ENCODE measurements at places on chromosomes 3 and 15.

DNA sequence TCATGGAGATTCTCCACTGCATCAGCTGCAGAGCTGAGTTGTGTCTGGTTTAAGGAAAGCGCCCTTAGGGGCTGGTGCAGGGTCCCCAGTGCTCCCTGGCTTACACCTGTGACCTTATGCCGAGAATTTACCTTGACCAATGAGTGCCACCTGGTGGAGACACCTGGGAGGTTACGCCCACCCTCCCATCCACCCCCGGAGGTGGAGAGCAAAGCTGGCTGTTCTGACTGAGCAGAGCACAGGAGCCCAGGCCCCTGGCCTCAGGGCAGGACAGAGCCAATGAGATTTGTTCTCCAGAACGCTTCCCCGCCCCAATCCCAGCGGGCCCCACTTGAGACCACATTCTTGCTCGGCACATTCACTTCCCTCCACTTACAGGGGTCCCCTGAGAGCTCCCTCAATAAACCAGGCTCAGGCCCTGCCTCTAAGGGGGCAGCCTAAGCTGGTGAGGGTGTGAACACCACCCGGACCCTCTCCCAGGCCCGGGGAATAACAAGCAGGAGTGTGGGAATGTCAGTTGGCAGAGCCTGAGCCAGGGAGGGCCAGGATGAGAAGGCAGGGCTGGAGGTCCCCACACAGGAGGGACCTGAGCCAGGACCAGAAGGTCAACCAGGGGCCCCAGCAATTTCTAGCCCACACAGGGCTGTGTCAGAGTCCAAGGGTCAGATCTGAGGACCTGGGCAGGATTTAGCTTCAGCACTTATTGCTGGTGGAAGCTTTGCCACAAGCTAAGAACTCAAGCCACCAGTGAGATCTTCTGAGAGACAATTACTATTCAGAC is 117.1 kb downstream of the TPRA1 start:
- no peak for DNase-seq

GRCh38 chr15:28873585-28874190 is 12.1 kb upstream of the APBA2 start:
- no peak for DNase-seq

DNA sequence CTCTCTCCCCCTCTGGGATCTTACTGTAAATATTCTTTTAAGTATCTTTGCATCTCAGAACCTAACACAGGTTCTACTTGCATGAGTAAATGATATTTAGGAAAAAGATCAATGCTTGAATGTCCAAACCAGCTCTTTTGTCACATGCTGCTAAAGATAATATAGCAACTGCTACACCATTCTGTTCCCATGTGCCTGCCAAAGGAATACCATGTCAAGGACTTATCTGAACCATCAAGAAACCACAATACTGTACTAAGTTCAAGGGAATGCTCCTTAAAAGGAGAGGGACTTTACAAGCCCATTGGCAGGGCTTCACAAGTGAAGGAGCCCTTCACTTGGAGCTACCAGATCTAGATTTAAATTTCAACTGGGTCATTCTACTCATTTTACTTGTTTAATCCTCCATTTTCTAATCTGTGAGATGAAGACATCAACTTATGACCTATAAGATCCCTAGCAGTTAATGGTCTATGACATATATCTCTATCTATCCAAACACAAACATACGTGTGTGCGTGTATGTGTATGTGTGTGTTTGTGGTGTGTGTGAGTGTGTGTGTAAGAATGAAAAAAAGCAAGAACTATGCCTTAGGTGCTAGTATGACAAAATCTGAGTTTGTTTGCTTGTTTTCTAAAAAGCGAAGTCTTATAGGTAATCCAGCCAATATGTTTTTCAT is 13.0 kb upstream of the SEC62 start:
- DNase-seq: no peak

DNA sequence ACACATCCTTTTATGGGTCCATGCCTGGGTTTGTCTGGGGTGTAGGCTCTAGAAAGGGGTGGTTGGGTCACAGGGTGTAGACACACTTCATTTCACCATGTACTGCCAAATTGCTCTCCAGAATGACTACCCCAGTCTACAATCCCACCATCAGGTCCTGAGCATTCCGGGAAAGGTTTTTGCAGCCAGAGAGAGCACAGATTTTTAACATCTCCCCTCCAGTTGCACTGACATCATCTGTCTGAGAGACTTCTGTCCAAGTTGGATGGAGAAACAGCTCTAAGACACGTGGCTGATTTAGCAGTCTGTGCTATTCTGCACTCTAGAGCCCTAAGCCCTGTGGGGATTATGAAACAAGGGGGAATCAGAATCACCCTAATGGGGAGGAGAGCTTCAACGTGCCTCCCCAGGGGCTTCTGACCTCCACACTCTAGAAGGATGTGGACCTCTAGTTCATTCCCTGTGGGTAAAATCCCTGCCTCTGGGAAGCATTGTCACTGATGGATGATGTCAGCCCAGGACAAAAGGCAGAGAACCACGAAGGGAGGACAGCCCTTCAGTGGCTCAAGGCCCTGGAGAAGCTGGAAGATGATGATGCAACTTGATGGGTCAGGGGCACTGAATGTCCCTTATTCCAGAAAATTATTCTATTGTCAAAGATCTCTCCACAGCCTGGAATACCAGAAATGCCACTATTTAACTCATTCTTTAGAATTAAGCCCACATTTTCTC is 71.5 kb downstream of the CD200R1L start:
- DNase-seq: no peak

- peak; percentile 64 for DNase-seq
These were observed 16.1 kb downstream of the CD276 start for GRCh38 chr15:73700041-73700842.

GRCh38 chr15:72590427-72590826 is 64.1 kb upstream of the GOLGA6B start:
- DNase-seq: no peak

GRCh38 chr3:148648685-148649352 is 48.9 kb upstream of the AGTR1 start:
- no peak for DNase-seq

- no peak for DNase-seq
These were observed 51.2 kb downstream of the MDFIC2 start for GRCh38 chr3:70261283-70261682.

GRCh38 chr3:66280304-66280703 is 59.5 kb downstream of the SLC25A26 start:
- DNase-seq: no peak

GRCh38 chr3:160671231-160671630 is 5.7 kb upstream of the ARL14 start:
- DNase-seq: no peak

- no peak for DNase-seq
These were observed 62.3 kb downstream of the XXYLT1 start for GRCh38 chr3:195208631-195209030.

GRCh38 chr3:18302517-18302916 is 122.6 kb downstream of the SATB1 start:
- no peak for DNase-seq

DNA sequence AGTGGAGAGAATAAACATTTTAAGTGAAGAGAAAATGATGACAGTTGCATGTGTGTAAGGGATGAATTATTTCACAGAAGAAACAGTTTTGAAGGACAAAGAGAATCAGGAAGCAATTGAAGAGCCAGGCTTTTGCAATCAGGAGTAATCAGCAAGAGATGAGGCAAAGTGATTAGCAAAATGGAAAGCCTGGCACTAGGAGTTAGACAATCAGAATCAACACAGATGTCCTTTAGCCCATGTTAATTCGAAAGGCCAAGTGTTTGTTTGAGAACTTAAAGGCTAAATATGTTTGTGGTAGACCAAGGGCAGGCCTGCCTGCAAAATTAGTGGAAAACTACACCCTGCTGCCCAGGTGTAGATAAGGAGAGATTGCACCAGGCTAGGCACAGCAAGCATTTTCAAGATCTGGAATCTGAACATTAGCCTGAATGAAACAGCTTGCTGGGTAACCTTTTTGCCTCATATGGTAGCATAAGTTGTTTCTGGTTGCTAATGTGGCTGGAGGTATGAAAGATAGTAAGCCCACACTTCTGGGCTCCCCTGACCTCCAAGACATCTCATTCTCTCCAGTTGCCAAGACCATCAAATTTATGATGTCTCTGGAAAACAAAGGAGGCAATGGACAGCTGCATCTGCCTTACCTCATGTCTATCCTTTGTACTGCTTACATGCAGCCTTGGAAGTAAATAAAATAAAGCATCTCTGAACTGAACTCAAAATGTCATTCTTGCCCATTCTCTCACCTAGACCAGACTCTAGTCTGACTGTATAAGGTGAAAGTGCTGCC is 22.0 kb upstream of the LEKR1 start:
- no peak for DNase-seq

- DNase-seq: no peak
These were observed 229.0 kb downstream of the SOX2 start for GRCh38 chr3:181940703-181941102.

- DNase-seq: no peak
These were observed 92.6 kb downstream of the ALDH1A2 start for GRCh38 chr15:57972864-57973263.

DNA sequence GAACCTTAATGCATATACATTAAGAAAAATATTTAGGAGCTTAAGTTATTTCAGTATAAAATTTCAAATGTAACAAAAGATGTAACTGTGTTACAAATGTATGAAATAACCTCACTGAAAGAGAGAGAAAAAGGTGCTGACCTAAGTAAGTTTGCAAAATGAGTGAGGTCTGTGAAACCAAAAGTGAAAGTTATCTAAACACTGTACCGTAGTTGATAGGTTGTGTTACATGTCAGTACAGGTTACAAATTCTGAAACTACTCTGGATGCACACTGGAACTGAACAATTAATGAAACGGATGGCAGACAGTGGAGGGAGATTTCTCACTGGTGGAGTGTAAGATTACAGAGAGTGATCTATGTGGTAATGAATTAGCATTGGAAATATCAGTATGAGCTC is 420.7 kb downstream of the ZNF385D start:
- DNase-seq: no peak

DNA sequence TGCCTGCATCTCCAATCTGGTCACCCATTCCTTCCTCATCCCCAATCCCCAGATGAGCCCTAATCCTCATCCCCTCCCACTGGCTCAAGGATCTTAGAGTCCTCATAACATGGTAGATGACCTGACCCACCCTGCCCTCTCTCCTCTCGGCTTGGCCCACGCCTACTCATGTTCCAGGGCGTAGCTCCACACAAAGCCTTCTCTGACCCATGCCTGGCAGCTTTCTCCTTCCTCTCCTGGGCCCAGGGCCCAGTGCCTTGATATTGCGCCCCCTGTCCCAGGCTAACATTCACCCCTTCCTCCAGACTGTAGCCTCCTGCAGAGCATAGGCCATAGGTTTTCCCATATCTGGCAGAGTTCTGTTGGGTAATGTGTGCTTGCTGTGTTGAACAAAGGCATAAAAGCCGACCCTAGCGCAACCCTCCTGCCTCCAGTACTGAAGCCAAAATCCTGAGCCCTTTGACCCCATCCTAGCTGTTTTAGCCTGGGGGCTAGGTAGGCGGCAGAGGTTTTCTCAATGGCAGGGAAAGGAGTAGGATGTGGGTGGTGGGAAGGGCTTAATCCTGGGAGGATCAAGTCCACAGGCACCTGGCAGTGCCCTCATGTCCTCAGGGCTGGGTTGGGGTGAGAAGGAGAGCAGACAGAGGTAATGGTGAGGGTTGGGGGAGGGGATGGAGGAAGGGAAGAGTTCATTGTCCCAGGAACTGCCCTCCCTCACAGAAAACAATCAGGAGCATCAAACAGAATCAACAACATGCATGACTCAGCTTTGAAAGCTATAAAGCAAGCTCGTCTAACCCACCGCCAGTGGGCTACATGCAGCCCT is 35.5 kb downstream of the MESD start:
- no peak for DNase-seq

GRCh38 chr3:40307176-40307575 is 2.3 kb upstream of the EIF1B start:
- no peak for DNase-seq
